ENCODE measurements at places on chromosomes 11 and 22.

- DNase-seq = no peak
Measured at GRCh38 chr11:96222102-96222501, 120.9 kb downstream of the MAML2 start.

- no peak for DNase-seq
Measured at GRCh38 chr11:69452206-69452987, 29.1 kb upstream of the LINC01488 start.

DNA sequence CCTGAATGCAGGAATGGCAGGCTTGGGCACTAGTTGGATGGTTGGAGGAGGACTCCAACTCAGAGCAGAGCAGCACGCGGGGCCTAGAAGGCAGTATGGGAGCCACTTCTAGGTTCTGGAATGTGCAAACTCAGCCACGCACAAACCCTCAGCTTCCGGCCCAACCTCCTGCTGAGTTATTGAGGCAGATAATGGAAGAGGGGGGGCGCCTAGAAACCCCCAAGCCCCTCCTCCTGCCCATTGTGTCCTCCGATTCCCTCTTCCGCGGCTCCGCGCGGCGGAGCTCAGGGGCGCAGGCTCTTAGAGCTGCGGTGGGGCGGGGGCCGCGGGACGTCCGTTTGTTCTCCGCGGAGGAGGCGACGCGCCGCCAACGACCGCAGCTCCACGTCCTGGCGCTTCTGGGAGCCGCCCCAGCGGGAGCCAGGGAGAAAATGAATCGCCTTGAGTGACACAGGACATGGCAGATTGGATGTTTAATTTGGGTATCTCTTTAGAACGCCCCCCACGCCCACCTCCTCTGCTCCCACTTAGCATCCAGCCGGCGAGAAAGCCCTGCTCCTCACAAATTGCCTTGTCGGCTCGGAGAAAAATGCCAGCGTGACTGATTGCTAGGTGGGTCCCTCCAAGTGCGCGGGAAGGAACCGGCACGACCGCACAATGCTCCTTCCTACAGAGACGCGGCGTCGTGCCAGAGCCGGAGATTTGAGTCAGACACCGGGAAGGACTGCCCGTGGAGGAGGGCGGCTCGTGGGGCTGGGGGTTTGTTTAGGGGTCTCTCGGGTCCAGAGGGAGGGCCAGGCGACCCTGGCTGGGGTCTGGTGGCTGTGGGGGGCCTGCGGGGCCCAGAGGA lies 144.6 kb downstream of the NECTIN1 start:
- DNase-seq = no peak

DNA sequence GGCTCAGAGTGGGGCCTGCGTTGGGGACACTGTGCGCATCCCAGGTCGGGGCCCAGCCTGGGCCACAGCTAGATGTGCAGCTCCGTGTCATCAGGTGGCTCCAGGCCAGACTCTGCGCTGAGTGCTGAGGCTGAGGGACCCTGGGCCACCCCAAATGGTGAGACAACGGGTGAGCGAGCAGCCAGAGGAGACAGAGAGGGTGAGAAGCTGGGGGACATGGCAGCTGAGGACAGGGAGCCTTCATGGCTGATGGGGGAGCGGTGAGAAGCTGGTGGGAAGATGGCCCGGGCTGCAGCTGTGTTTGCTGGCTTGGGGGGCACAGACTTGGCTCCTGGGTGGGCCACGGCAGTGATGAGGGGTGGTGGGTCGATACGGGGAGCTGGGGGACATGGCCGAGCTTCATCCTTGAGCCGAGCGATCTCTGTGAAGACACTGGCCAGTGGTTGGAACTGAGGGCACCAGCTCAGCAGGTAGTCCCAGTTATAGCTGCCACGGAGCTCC lies 2.5 kb upstream of the TPP1 start:
- no peak for DNase-seq

DNA sequence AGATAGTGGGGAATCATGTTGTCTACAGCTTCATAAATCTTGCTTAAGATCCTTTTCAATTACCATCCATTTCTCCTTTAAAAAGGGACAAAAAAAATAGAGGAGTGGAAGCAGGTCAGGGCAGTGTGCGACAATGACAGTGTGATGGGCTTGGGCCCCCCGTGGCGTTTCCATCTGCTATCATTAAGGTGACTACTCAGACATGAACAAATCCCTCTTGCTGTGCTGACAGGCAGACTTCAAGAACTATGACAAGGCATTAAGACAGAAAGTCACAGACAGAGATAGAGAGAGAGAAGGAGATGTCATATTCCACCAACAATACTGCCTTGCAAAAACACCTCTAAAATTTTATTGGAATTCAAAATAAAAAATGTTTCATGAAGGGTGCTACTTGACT lies 263.2 kb downstream of the DCDC1 start:
- DNase-seq = no peak

- DNase-seq = no peak
Measured at GRCh38 chr11:67400942-67401494, 640 bp downstream of the PPP1CA start.

DNA sequence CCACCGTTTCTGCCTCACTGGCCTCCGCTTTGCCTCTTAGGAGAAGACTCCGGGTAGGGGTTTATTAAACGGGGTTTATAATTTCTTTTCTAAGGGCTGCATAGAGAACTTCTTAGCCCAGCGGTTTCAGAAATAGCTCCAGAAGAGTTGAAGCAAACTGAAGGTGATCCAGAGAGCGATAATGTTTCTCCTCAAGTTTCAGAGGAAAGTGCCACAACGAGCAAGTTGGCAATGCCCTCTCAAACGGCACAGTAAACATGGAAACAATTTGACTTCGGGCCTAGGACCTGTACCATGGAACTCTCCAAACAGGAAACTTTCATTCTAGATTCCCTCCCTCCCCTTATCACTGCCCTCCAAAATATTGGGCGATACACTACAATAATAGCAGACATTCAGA lies 1.0 kb downstream of the ADSL start:
- DNase-seq = no peak
